ENCODE measurements at places on chromosomes 11 and 22.
A peak's percentile ranks its signal among the peaks of the same experiment; 100 is the strongest.

- peak; percentile 75 for DNase-seq
Observed at GRCh38 chr11:12411806-12412727, 34.7 kb downstream of the PARVA start.

DNA sequence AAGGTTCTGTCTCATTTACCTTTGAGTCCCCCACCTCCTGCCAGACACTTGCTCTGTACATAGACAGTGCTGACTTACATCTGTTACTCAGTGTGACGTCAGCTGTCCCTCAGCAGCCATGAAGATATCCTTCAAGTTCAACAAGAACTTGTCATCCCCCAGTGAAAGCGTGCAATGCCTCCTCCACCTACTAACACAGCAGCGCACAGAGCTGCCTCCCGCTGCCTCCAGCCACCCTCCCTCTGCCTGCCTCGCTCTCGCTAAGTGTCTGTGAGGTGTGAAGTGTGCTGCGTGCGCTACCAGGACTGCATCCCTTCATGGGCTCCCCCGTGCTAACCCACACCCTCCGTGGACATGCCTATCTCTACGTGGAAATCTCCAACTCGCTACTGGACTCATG is 621.4 kb downstream of the BRD1 start:
- DNase-seq, result no peak

DNA sequence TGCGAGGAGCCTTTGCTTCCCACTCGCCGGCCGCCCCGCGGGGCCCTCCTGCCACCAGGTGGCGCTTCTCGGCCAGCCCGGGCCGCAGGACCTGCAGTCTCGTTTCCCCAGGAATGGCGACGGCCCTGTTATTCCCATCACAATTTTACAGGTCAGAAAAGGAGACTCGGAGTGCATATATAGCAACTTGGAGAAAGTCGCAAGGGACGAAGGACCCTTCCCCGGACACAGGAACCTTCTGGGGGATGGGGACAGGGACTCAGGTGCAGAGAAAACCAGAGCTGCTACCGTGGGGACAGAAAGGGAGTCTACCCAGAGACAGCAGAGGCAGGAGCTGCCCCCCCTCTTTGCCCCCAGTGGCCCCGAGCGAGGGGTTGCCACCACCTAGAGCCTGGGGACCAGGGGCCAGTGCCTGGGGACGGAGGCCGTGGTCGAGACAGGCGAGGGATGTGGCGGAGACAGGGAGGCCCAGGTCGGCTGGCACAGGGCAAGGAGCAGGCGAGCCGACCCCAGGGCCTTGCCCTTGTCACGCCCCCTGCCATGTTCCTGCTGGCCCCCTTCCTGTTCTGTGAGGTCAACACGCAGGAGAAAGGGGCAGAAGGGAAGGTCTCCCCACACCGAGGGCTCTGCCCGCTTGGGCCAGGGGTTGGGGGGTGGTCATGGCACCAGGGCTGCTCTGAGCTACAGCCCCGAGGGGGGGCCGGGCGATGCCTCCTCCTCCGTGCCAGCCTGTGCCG is 3.5 kb upstream of the KRTAP5-6 start:
- peak; percentile 70 for DNase-seq

DNA sequence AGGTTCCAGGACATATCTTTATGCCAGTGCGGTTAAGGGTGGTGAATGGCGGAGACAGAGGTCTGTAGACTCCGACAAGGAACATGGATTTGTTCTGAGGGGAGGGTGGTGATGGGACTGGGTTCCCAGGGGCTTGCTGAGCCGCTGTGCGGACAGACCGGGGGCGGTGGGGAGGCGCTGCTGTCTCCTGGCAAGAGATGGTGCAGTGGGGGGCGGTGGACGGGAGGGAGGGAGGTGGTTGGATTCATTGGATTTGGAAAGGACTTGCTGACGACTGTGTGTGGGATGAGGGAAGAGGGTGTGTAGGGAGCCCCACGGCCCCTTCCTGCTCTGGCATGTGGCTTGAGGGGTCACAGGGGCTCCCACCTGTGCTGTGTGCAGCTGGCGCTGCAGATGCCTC is 43.2 kb downstream of the FLRT1 start:
- DNase-seq, result no peak

DNA sequence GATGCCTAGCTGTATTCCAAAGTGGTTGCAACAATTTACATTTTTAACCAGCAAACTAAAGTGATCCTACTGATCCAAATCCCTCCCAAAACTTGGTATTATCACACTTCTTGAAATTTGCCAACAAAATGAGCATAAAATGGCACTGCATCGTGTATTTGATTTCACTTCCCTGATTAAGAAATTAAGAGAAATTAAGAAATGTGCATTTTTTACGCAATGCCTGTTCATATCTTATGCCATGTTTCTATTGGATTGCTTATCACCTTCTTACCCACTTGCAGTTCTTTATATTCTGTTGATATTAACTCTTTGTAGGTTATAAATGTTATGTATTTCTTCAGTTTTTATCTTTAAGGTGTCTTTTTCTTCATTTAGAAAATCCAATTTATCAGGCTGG is 80.6 kb downstream of the DENND5A start:
- no peak for DNase-seq

GRCh38 chr11:128507936-128508335 is 79.4 kb downstream of the ETS1 start:
- DNase-seq, result no peak

GRCh38 chr11:67606093-67606491 is 644 bp upstream of the NDUFV1 start:
- DNase-seq, result no peak

- DNase-seq, result peak; percentile 37
Observed at GRCh38 chr11:128261011-128261421, 326.3 kb downstream of the ETS1 start.

DNA sequence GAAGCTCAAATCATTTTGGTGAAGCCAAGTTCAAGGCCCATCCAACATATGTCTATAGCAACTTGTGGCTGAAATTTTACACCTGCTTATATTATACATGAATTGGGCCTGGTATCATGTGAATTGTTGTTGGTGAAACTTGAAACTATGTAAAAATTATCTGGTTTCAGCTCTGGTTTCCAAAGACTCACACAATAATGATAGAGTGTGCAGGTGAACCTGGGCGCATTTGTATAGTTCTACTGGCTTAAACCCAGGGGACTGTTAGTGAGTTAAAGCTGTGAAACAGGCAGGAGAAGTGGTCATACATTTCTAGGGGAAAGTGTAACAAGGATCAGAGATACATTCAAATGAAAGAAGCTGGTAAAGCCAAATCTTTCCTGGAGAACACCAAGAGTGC is 627.3 kb downstream of the METTL15 start:
- DNase-seq, result no peak

- DNase-seq, result peak; percentile 66
Observed at GRCh38 chr11:135027461-135027860, 615.4 kb upstream of the B3GAT1 start.

- no peak for DNase-seq
Observed at GRCh38 chr11:44983786-44984185, 33.1 kb upstream of the TP53I11 start.

DNA sequence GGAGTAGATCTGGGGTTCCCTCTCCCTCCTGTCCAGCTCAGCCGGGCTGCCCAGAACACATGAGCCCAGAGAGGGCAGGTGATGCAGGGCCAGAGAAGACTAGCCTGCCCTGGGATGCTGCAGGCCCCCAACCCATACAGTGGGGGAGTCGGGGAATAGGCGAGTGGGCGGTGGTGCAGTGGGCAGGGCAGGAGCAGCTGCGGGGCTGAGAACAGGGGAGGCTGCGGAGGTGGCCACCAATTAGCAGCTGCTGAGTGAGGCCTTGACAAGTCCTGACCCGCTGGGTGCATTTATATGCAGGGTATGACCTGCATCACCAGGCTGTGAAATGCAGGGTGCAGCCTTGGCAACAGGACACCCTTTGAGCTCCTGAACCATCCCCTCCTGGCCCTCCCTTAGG is 43.1 kb downstream of the NFAM1 start:
- DNase-seq, result no peak

DNA sequence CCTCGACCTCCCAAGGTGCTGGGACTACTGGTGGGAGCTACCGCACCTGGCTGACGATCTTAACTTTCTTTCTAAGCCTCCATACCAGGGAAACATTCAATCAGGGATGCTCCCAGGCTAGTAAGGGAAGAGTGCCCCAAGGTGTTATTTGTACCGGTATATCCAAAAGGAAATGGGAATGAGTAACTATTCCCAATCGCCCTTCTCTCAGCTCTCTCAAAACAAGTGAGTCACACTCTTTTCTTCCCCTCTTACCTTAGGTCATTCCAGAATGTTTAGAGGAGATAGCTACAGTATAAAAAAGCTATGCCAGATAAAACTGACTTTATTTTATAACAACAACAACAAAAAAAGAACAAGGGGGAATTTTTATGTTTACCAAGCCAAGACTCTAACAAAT is 13.7 kb downstream of the DCDC1 start:
- DNase-seq, result no peak

- DNase-seq, result no peak
Observed at GRCh38 chr22:49450498-49450897, 377.2 kb downstream of the BRD1 start.

- DNase-seq, result peak; percentile 70
Observed at GRCh38 chr11:47271961-47272661, 2.2 kb downstream of the MADD start.

- DNase-seq, result peak; percentile 87
Observed at GRCh38 chr22:31082606-31083376, 1.7 kb downstream of the SMTN start.

- DNase-seq, result no peak
Observed at GRCh38 chr22:48920776-48921241, 906.9 kb downstream of the BRD1 start.

DNA sequence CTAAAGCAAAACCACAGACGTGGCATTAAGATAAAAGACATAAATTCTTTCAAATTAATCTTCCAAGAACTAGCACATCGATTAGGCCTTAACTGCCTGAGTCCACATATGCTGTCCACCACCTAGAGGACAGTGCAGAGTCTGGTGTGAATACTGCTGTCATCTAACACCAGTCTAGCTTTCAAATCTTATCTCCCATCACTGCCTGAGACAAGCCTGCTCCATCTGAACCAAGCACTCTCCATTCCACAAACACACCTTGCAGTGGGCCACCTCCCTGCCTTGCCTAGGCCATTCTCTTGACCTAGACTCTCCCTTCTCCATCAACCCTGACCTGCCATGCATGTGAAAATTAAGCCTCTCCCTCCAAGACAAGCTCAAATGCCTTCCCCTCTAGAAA is 129.5 kb upstream of the PITPNB start:
- DNase-seq, result peak; percentile 41

Data from hematopoietic multipotent progenitor cell treated with erythropoietin and hydrocortisone succinate and interleukin-3 and kit ligand, for 4 days (in vitro differentiated cells).